Activated CD8-positive, alpha-beta memory T cell treated with anti-CD3 and anti-CD28 coated beads, Interleukin-2, amount 10 ng/mL, durations not matched to agents 7 days and 5 days (primary cell): ENCODE measurements at places on chromosomes 5 and 9. TPM values are rescaled to one million over a fixed set of nuclear protein-coding genes. Genes with fewer than 3 reads are reported as not detected.

DNA sequence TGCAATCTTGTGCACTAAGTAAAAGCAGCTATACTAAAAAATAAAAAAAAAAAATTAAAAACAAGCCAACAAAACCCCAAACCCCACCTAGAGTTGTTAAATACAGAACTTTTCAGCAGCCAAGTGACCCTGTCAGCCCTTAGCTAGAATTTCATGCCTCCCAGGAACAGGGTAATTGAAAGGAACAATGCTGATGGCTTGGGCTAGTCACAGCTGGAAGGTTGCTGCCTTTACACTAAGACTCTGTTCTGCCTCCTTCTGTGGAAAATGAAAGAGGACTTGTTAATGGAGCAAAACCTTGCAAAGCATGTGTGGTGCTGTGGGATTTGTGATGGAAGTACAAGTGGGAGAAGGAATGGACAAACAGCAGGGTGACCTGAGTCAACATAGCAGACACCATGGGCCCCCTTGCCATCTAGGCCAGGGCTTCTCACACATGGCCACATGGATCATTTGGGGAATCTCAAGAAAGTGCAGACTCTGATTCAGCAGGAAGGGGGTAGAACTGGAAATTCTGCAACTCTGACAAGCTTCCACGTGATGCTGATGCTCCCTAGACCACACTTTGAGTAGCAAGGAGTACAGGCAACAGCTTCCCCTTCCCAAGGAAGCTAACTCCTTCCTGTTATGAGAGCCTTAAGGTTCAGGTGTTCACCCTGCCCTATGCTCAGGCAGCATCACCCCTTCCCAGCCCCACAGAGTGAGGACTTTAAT lies 14.9 kb upstream of the TMEM252 start:
- no peak for DNase-seq

Gene HOMER1
- 5.2 TPM for total RNA-seq

Gene SLC1A1
- total RNA-seq, result not detected

Gene FGF18
- not detected for total RNA-seq

DNA sequence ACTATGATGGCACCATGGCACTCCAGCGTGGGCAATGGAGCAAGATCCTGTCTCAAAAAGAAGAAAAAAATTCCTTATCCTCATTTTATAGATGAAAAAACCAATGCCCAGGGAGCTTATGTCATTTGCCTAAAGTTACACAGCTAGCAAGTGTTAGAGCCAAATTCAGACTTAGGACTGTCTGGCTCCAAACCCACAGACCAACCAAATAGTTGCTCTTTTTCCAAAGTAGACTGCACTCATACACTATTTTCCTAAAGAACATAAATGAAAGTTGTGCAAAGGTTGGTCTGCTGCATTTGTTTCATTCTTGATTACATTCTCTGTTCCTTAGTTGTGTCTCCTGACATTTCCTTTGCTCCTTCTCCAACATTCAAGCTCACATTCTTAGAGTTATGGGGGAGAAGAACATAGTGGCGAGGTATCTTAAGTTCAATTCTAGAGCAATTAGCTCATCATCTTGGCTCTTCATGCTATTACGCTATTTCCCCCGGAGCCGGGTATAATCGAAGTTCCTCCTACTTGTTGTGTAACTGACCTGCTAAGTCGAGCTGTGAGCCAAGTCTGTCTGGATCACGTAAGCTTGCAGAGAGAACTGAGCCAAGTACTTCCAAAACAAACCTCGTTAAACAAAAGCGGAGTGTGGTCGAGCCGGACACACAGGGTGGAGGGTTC lies 138.3 kb downstream of the RFK start:
- no peak for DNase-seq

GRCh38 chr9:120292606-120293005 lies 287.4 kb downstream of the CDK5RAP2 start:
- DNase-seq, result no peak

GRCh38 chr5:143842920-143843319 lies 31.0 kb downstream of the HMHB1 start:
- no peak for DNase-seq

- DNase-seq, result no peak
Observed at GRCh38 chr9:135185060-135185459, 97.6 kb downstream of the OLFM1 start.

Gene RNF208
- total RNA-seq, result 2.9 TPM

Gene CTXN3
- total RNA-seq, result not detected

Gene ST8SIA4
- 53.3 TPM for total RNA-seq

DNA sequence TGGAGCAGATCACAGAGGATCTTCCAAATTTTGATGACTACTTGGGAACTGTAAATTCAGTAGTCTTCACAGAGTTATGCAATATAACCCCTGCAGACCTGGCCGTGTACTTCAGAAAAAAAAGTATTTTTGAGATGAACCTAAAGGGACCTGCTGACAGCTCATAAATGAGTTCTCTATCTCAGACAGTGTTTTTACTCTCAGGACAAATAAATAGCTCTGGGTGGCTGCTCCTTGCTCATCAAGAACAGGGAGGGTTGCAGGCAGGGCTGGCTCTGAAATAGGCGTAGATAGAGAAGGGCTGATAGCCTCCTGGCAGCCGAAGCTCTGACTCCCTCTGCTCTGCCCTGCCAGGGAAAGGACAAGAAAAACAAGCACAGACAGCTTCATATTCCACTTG lies 64.8 kb downstream of the PLAC8L1 start:
- DNase-seq, result no peak

- DNase-seq, result no peak
Observed at GRCh38 chr5:69129413-69129812, 35.6 kb downstream of the SLC30A5 start.

DNA sequence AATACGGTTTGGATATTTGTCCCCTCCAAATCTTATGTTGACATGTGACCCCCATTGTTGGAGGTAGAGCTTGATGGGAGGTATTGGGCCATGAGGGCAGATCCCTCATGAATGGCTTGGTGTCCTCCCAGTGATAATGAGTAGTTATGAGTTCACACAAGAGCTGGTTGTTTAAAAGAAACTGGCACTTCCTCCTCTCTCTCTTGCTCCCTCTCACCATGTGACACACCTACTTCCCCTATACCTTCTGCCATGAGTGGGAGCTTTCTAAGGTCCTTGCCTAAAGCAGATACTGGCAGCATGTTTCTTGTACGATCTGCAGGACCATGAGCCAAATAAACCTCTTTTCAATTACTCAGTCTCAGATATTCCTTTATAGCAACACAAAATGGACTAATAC lies 132.0 kb downstream of the PIK3R1 start:
- DNase-seq, result no peak

GRCh38 chr9:130714586-130715110 lies 21.1 kb downstream of the EXOSC2 start:
- no peak for DNase-seq

DNA sequence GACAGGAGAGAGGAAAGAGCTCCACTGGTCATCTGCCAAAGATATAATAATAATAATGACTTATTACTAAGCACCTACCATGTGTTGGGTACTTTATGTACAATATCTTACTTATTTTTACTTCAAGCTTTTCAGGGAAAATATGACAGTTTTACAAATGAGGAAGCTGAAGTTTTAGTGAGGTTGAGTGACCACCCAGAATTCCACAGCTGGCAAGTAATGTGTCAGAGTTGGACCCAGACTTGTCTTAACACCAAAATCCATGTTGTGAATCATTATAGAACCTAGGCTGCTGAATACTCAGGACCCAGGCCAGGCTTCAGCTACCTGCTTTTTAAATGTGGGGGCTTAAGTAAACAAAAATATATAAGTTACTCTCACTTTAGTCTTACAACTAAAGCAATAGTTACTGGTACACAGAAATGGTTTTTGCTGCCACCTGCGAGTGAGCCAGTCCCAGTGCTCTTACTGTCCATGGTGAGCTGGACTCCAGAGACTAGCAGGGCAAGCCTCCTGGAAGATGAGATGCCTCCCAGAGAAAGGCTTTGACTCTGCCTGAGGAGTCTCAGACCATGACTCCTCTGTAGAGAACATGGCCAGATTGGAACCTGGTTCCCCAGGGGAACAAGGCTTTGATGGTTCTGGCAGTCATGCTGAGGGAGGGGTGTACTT lies 29.9 kb downstream of the RUSC2 start:
- DNase-seq, result no peak

GRCh38 chr9:34187891-34188240 lies 9.0 kb downstream of the UBAP1 start:
- no peak for DNase-seq

DNA sequence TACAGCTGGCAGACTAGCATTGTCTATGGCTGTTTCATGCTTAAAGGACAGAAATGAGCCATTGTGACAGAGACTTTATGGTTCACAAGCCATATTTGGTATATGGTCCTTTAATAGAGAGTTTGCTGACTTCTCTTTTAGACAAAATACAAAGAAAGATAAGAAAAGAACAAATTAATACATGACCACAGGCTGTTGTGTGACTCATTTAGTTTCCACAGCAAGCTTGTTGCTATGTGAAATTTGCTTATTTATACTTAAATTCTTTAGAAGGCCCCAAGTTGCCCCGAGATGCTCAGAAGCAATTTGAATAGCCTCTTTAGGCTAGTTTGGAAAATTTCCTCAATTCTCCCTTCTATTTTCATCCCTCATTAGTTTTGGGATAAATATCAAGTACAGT lies 315.3 kb upstream of the RPS23 start:
- DNase-seq, result no peak

Gene GALNT12
- 9.9 TPM for total RNA-seq

GRCh38 chr9:127388856-127389238 lies 8.1 kb upstream of the SLC2A8 start:
- no peak for DNase-seq

Gene F2RL2
- total RNA-seq, result not detected

DNA sequence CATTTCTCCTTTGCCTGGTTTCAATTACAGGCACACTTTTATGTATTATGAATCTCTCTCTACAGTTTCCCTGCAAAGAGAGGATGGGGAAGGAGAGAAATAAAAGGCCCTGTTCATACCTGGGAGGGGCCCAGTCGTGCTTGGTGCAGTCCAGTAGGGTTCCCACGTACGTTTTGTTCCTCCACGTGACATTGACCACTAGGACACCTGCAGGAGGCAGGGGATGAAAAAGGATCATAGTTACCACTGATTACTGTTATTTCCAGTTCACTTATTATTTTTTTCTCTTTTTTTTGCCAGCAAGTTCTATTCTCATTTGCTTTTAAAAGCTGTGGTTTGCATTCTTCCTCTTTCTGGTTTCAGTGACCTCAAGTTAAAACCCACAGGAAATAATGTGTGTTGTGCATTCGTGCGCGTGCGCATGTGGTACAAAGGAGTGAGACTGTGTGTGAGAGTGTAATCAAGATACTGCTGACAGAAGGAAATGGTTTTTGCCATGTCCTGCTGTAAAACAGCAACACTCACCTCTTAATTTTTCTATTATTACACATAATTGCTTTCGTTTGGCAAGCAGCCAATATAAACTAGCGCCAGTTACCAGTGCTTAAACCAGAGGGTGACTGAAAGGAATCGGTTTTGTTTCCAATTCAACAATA lies 96.8 kb downstream of the ZNF608 start:
- DNase-seq, result peak; percentile 85

DNA sequence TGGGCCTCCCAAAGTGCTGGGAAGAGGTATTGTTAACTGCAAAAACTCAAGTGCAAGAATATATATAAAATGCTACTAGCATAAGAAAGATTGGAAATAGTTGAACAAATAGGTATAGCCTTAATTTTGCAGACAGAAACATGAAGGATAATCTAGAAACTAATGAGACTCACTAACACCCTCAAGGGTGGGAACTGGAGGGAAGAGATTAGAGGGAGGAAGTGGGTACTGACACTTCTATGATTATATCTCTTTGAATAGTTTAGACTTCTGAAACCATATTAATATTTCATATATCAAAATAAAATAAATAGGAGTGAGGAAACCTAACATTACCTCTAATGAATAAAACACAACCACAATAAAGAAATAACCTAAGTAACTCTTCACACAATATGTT lies 23.0 kb downstream of the AUH start:
- no peak for DNase-seq

- DNase-seq, result no peak
Observed at GRCh38 chr9:93240891-93241334, 57.0 kb downstream of the WNK2 start.
